ENCODE measurements at places on chromosomes 13 and 19.

GRCh38 chr13:44669534-44669933 lies 93.4 kb upstream of the TSC22D1 start:
- no peak for DNase-seq

- DNase-seq, result no peak
Observed at GRCh38 chr19:19530423-19530804, 1.7 kb downstream of the YJEFN3 start.

DNA sequence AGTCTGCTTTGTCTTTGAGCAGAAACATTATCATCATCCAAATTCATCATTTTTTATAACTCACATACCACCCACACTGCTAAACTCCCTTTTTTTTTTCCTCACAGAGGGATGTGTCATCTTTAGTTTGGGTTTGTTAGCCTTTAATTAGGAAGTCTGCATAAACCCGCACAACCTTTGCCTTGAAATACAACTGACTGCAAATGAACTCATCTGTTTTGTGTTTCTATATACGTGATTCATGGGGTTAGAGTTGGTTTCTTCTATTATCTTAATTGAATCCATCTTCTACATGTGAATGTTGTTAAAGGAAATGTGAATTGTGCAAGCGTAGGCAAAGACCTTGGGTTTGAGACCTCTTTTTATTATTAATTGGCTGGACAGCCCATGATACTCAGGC lies 102.7 kb downstream of the SLAIN1 start:
- no peak for DNase-seq

GRCh38 chr13:103961784-103962183 lies 895.6 kb upstream of the SLC10A2 start:
- DNase-seq, result no peak

DNA sequence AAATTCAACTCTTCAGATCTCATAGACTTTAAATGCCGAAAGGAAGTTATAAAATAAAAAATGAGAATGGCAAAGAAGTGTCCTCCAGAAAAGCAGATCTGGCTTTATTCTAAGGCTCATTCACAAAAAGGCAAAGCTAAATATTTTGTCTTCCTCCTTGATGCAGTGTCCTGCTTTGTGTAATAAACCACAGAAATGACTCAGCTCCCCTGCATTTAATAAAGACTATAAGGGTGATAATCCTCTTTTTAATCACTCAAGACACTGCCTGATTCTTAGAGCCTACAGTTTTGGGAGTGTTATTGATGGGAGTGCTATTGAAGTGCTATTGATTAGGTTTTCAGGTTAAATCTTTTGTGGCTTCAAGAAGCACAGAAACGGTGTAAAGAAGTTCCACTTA lies 482.0 kb downstream of the PCDH20 start:
- DNase-seq, result no peak

GRCh38 chr13:45809801-45810394 lies 41.7 kb downstream of the SIAH3 start:
- DNase-seq, result no peak

GRCh38 chr19:46206176-46206575 lies 23.4 kb upstream of the IGFL1 start:
- no peak for DNase-seq

- DNase-seq, result no peak
Observed at GRCh38 chr19:33379151-33379829, 5.8 kb downstream of the CEBPG start.

DNA sequence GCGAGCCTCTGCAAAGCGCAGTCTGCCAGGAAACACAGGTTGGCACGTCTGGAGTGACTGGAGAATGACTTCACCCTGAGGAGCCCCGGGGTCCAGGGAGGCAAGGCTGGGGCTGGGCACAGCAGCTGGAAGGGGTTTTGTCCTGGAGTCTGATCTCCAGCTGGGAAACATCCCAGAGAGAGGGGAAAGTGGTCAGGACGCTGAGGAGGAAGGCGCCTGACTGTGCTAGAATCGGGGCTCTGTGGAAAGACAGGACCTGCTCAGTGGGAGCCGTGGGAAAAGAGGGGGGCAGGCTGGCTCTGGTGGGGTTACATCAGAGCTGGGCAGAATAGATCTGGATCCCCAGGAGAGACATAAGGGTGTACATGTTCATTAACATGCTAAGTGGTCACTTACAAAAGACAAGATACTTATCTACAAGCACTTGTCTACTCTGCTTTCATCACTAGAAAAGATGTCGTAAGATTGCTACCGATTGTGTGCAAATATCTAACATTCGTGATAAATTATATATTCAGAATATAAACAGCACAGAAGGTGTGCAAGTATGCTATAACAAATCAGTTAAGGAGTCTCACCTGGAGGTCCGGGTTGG lies 106.6 kb downstream of the COL4A1 start:
- no peak for DNase-seq

GRCh38 chr13:110103534-110103933 lies 203.4 kb downstream of the COL4A1 start:
- DNase-seq, result no peak

- DNase-seq, result no peak
Observed at GRCh38 chr13:72004246-72004645, 137.2 kb upstream of the DACH1 start.

DNA sequence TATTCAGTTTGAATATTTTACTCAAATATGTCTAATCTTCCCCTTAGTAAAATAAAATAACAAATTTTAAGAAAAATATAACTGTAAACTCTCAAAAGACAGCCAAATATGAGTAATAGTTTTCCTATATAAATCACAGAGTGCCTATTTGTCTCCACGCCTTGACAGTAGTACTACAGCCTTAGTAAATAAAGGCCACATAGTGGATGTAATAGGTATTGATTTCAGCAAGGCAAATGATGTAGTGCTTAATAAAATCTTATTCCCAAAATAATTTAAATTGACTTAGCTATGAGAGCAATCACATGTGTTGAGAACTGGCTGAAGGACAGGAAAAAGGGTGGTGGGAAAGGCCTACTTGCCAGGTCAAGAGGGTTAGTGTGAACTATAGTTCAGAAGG lies 747.2 kb downstream of the OLFM4 start:
- DNase-seq, result no peak

DNA sequence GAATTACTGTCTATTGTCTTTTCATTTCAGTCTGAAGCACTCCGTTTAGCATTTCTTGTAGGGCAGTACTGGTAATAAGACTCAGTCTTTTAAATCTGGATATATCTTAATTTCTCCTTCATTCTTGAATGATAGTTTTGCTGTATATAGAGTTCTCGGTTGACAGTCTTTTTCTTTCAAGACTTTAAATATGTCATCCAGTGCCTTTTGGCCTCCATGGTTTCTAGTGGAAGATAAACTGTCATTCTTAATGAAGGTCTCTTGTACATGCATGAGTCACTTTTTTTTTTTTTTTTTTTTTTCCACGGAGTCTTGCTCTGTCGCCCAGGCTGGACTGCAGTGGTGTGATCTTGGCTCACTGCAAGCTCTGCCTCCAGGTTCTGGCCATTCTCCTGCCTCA lies 27.2 kb upstream of the ZDHHC20 start:
- no peak for DNase-seq

DNA sequence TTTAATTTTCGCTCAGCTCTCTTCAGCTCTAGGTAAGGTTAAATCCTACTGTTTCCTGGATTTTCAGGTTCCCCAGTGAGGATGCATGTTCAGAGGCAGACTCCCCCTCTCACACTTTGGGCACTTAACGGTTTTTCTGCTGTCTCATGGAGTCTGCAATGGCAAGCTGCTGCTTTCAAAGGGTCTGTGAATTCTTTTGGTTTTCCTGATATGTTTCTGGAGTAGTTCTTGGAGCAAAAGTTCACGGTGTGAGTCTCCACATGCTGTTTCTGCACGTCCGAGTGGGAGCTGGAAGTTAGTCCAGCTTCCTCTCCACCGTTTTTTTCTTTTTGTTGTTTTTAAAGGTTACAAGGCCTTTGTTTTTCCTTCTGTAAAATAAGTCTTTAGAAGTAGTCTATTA lies 35.4 kb downstream of the DNAJC15 start:
- no peak for DNase-seq

DNA sequence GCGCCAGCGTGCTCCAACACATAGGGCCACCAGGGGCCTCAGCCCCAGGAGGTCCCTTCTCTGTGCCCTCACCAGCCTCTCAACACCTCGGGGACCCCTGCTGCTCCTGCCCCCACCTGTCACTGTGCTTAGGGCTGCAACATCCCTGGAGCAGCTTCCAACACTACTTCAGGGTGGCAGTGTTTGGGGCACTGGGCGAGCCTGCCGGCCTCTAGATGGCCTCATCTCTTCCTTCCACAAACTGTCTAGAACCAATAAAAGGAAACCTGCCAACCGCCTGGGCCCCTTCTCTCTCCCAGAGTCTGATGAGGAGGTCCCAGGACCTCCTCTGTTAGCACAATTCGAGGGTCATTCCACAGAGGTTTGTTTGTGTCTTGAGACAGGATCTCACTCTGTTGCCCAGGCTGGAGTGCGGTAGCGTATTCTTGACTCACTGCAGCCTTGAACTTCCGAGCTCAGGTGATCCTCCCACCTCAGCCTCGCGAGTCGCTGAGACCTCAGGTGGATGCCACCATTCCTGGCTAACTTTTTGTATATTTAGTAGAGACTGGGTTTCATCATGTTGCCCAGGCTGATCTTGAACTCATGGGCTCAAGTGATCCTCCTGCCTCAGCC lies 10.1 kb upstream of the SHD start:
- no peak for DNase-seq

DNA sequence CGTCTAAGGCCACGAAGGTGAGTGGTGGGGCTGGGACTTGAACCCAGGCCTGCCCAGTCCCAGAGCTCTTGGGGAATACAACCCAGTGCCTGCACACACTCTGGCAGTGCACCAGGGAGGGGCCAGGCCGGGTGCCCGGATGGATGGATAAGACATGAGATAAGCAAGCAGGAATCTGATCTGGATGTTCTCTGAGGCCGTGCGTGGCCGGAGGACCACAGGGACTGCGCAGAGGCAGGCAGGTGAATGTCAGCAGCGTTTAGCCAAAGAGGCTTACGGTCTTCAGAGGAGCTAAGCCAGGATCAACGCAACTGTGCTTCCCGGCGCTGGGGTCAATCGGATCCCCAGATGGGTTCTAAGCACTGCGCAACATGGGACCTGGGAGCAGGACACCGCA lies 1.5 kb downstream of the ZNF787 start:
- no peak for DNase-seq

GRCh38 chr13:80550971-80551441 lies 210.1 kb upstream of the SPRY2 start:
- no peak for DNase-seq

Data from stimulated activated CD8-positive, alpha-beta memory T cell treated with anti-CD3 and anti-CD28 coated beads, Interleukin-15, amount 100 ng/mL, for 4 hours (primary cell).